ENCODE measurements at places on chromosomes 13 and 19.

DNA sequence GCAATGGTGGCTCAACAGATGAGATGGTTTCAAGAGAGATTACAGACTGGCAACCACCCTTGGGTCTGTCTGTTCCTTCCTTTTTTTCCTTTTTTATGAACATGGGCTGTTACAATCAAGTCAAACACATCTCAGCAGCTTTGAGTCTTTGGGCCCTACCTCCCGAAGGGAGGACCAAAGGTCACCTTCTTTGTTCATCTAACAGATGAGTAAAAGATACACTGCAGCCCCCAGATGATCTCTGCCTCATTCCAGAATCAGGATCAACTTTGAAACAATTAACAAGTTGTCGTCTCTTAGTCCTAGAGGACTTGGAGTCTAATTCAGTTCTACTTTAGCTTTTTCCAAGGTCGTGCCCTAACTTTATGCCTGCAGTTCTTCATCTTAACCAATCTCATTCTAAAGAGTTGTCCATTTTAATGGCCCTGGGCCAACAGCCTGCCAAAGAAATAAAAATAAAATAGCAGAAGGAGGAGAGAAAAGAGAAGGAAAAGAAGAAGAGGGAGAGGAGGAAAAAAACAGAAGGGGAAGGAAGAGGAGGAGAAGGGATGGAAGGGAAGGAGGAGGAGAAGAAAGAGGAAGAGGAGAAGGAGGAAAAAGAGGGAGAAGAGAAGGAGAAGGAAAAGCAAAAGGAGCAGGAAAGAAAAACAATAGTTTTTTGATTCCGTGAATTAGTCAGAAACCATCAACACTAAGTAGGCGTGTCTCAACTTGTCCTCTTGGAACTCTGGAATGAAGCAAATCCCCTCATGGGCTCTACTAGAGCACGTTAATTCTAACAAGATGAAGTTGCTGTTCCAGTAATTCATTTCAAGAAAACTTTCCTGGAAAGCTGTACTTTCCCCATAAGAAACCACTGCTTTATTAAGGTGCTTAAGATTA, 281.2 kb downstream of the FOXO1 start:
- no peak for DNase-seq

DNA sequence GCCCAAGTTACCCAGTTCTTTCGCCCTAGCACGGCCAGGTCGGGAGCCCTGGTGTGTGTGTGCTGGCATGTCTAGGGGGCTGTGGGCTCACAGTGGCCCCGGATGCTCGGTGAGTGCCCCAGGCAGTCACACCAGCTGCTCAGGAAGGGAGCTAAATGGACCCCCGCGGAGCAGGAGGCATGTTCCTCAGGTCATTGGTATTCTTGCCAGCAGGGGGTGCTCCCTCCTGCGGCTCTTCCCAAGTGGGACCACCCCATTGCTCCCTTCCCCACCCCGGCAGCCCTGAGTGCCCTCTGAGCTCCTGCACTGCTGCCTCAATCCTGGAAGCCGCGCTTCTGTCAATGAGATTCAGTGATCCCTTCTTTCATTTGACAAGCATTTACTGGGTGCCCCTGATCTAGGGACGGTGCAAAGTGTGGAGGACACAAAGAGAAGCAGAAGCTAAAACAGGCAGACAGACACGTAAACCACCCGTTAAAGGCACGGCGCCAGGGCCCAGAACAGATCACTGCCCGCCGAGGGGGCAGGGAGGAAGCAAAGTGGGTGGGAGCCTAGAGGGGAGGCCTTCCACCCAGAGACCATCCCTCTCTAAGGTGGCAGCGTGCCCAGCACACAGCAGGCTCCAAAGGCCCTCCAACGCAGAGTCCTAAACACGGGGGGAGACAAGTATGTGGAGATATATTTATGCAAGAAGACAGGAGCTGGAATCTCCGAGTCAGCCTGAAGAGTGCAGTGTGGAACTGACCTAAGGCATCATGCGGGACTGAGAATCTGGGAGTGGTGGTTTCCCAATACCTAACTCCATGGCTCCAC, 5.2 kb upstream of the ADPRHL1 start:
- DNase-seq, result no peak

- no peak for DNase-seq
Observed at GRCh38 chr13:20776751-20777150, 3.0 kb upstream of the EEF1AKMT1 start.

GRCh38 chr19:53903055-53903680, 5.9 kb upstream of the CACNG7 start:
- no peak for DNase-seq

- DNase-seq, result no peak
Observed at GRCh38 chr19:3304871-3305423, 61.4 kb upstream of the NFIC start.

- no peak for DNase-seq
Observed at GRCh38 chr19:17079710-17080439, 4.3 kb downstream of the MYO9B start.
